ENCODE measurements at places on chromosomes 11 and 22.

GRCh38 chr11:77967753-77968152 lies 26.7 kb downstream of the INTS4 start:
- no peaks in the 10 kb centered on the region for H3K4me1 ChIP-seq
- H3K36me3 ChIP-seq, result peaks cover 5% of the 10 kb centered on the region
- no peak overlapping the region for H3K27ac ChIP-seq
- H3K27me3 ChIP-seq, result no peaks in the 10 kb centered on the region
- no peak overlapping the region for H3K4me3 ChIP-seq

GRCh38 chr11:17864478-17864941 lies 129.9 kb downstream of the KCNC1 start:
- DNase-seq, result no peak
- no peaks in the 10 kb centered on the region for H3K27me3 ChIP-seq
- H3K4me1 ChIP-seq, result peaks cover 2% of the 10 kb centered on the region
- H3K36me3 ChIP-seq, result peaks cover 10% of the 10 kb centered on the region

DNA sequence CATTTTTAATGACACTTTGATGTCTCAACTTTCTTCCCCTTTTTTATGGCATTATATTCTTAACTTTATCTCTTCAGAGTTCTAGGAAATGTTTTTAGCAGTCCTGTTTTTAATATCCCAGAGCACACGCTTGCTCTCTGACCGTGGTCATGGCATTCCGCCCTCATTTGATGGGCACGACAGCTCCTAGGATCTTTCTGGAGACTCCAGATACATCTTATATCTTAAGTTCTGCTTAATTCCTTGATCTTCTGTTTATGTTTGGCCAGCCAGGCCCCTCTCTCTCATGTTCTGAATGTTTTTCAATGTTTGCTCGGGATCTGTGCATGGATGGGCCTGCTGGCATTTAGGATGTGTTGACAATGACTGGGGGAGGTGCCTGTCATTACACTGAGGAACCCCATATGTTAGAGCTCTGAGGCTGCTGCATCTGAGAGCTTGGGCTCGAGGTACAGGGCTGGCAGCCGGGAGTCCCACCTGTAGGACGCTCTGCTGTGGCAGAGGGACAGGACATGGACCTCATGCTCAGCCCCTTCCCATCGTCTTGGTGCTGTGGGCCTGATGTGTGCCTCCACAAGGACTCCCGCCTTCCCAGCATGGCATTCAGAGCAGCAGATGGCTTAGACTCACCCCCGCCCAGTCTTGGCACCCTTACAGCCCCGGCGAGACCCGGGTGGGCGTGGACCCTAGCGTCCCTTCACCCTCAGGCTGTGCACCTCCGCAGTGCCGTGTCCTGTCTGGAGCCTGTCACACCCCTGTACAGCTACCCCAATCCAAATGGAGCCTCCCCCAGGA lies 75.0 kb downstream of the CDKN1C start:
- H3K36me3 ChIP-seq, result no peaks in the 10 kb centered on the region
- H3K4me3 ChIP-seq, result no peak overlapping the region
- DNase-seq, result no peak

DNA sequence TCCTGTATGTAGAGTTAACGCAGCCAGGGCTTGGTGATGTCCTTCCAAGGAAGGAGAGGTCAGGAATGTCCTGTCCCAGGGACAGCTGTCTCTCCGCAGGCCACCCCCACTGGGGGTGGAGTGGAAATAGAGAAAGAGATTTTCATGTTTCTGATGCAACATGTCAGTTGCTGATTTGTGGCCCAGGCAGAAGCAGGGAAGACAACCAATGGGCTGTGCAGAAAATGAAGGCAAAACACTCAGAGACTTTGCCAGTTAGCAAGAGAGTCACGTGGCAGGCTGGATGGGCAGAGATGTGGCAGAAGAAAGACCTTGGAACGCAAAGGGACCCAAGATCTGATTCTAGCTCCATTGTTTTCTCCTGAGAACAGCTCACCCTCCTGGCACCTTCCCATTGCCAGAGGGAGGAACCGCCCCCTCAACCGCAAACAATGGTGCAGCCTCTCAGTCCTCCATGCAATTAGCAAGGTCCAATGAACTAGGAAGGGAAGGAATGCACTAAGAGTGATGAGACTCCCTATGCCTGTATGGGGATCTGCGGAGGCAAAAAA lies 71.0 kb downstream of the SYN3 start:
- DNase-seq, result no peak
- H3K4me3 ChIP-seq, result no peak overlapping the region
- peaks cover under 1% of the 10 kb centered on the region for H3K27me3 ChIP-seq

DNA sequence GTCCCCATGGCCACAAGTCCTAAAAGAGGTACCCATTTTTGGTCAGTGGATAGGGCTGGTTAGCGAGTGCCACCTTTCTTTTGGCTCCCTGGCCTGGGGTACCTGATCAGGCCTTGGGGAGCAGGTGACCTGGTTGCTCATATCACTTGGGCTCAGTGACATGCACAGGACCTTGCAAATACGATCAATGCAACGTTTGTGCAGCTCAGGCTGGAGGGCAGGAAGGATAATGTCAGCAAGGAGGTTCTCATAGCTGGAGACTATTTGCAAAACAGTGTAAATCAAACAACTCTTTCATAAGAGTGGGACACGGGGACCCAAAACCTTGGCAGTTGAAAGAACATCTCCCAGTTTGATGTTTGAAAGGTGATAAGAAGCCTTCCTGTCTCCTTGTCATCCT lies 127.4 kb upstream of the CADM1 start:
- H3K4me1 ChIP-seq, result no peaks in the 10 kb centered on the region
- H3K36me3 ChIP-seq, result no peaks in the 10 kb centered on the region
- DNase-seq, result no peak

GRCh38 chr11:119599864-119600541 lies 129.0 kb downstream of the NECTIN1 start:
- H3K27me3 ChIP-seq, result peaks cover 5% of the 10 kb centered on the region
- H3K4me3 ChIP-seq, result no peak overlapping the region
- DNase-seq, result no peak
- H3K4me1 ChIP-seq, result no peaks in the 10 kb centered on the region

GRCh38 chr11:75593286-75593915 lies 31.3 kb downstream of the SERPINH1 start:
- H3K27ac ChIP-seq, result no peak overlapping the region
- peaks cover 31% of the 10 kb centered on the region for H3K27me3 ChIP-seq
- H3K36me3 ChIP-seq, result no peaks in the 10 kb centered on the region
- H3K4me1 ChIP-seq, result peaks cover 4% of the 10 kb centered on the region
- DNase-seq, result no peak

DNA sequence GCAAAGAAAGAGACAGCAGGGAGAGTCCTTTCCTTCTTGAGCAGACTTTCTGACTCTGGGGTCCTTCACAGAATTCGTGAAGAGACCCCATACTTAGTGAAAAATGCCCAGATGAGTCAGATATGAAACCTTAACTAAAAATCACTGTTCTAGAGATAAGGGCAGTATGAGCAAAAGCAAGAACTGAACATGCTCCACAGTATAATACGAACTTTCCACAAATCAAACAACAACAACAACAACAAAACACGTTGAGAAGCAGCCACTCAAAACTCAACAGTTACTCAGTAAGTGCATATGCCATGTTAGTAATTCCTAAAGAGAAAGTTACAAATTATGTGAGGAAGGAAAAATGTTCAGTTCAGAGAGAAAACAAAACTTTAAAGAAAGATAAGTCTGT lies 44.3 kb downstream of the PITPNB start:
- H3K36me3 ChIP-seq, result peaks cover 34% of the 10 kb centered on the region
- H3K27me3 ChIP-seq, result no peaks in the 10 kb centered on the region
- no peak overlapping the region for H3K4me3 ChIP-seq
- H3K4me1 ChIP-seq, result peaks cover 33% of the 10 kb centered on the region
- H3K27ac ChIP-seq, result peak overlapping the region; percentile 43

DNA sequence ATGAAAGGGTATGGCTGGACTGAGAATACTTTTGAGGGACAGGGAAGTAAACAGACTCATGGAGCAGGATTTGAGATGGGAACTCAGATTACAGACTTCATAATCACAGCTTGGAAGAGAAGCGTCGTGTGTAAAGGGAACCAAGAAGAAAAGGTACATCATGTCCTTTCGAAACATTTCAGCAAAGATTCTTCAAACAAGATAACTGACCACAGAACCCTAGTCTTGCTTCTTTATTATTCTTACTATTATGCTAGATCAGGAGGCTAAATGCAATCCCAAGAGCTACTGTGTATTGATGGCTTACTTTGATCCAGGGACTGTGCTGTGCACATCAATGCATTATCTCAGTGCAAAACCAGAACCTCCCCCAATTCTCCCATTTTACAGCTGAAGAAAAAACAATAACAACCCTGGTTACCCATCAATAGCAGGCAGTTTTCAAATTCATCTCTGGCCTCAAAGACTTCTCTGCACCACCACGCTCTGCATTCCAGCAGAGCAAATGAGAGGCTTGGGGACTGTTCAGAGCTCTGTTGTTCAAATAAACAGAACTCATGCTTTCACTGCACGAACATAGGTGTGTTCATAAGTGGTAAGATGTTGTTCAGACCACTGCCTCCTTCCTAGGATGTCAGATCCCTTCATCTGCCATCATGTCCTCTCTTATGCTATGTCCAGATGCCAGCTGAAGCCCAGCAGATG lies 104.8 kb upstream of the NAV2 start:
- H3K36me3 ChIP-seq, result no peaks in the 10 kb centered on the region
- no peak for DNase-seq
- H3K27ac ChIP-seq, result no peak overlapping the region
- no peak overlapping the region for H3K4me3 ChIP-seq

GRCh38 chr22:17339095-17339693 lies 30.1 kb upstream of the CECR2 start:
- no peak overlapping the region for H3K27ac ChIP-seq
- H3K27me3 ChIP-seq, result peaks cover 18% of the 10 kb centered on the region
- DNase-seq, result no peak
- no peaks in the 10 kb centered on the region for H3K4me1 ChIP-seq

DNA sequence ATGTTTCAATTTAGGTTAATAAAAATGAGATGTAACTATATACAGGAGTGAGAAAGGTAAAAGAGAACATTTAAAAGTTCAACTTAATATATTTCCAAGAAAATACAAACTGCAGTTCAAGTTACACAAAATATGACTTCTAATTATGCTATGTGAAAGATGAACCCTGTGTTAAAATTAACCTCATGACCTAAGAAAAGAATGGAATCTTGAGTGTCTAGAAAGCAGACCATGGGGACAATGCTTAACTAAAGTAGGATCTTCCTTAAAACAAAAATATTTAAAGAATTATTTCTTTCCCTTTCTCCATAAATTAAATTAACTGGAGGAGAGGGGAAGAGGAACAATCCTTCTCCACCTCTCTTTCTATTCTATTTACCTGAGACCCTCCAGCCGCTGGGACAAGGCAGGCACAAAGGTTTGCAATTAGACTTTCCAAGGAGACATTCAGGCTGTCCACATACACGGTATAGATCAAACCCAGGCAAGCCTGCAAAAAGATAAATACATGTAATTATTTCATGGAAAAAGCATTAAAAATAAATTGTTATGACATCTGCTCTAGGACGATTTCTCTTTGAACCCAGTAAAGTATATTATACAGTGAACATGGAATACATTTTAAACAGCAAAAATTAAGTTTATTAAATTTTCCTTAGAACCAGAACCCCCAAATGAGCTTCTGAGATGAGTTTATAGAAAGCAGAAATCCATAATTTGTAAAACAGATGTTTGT lies 264.5 kb downstream of the SBF2 start:
- no peak overlapping the region for H3K4me3 ChIP-seq
- DNase-seq, result no peak
- H3K27ac ChIP-seq, result no peak overlapping the region

- no peak overlapping the region for H3K27ac ChIP-seq
- no peak overlapping the region for H3K4me3 ChIP-seq
- no peak for DNase-seq
- H3K4me1 ChIP-seq, result no peaks in the 10 kb centered on the region
- H3K27me3 ChIP-seq, result no peaks in the 10 kb centered on the region
Measured at GRCh38 chr11:2558397-2558796, 113.6 kb downstream of the KCNQ1 start.

DNA sequence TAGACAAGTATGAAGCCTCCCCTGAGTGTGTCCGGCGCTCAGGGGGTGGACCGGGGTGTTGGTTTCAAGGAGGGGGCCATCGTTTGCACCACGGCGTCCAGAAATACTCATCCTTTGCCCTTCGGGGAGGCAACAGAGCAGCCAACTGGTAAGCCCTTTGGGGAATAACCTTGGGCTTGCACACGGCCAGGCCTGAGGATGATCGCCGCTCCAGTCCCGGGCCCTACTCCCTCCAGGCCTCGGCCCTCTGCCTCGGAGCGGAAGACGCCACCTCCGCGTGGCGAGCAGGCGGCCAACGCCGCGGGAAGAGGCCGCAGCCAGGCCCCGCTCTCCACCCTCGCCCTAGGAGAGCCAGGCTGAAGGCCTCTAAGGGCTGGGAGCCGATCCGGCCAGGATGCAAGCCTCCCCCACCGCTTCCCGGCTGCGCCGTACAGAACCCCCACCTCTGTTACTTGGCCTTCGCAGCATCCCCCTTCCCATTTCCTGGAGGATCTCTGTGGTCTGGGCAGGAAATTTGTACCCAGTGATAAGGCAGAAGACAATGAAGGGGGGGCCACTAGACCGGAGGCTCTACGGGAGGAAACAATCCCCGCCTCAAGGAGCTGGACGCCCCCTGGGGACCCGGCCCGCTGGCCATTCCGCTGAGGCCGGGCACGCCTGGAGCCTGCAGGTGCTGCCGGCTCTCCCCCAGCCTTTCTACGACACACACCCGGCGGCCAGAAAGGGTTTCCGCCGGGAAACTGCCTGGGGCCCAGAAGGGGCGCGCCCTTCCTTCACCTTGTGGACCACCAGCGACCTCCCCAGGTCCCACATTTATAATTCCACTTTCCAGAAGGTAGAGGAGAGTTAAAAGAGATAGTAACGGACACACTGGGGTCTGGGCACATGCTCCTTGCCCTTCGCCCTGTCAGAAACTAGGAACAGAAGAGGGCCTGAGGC lies 2.6 kb downstream of the ESAM start:
- no peak overlapping the region for H3K27ac ChIP-seq
- DNase-seq, result no peak
- H3K4me3 ChIP-seq, result no peak overlapping the region
- H3K36me3 ChIP-seq, result peaks cover 2% of the 10 kb centered on the region
- H3K4me1 ChIP-seq, result peaks cover 12% of the 10 kb centered on the region
- H3K27me3 ChIP-seq, result peaks cover 45% of the 10 kb centered on the region

- H3K4me3 ChIP-seq, result no peak overlapping the region
- no peak for DNase-seq
- H3K36me3 ChIP-seq, result no peaks in the 10 kb centered on the region
- no peak overlapping the region for H3K27ac ChIP-seq
- H3K27me3 ChIP-seq, result no peaks in the 10 kb centered on the region
Measured at GRCh38 chr11:79794484-79795393, 353.9 kb upstream of the TENM4 start.

GRCh38 chr11:117913736-117914397 lies 15.3 kb downstream of the TMPRSS13 start:
- no peaks in the 10 kb centered on the region for H3K27me3 ChIP-seq
- no peak overlapping the region for H3K4me3 ChIP-seq
- H3K4me1 ChIP-seq, result peaks cover 4% of the 10 kb centered on the region
- DNase-seq, result no peak

GRCh38 chr11:122653916-122654585 lies 1.5 kb upstream of the UBASH3B start:
- H3K27me3 ChIP-seq, result peaks cover 51% of the 10 kb centered on the region
- no peak overlapping the region for H3K27ac ChIP-seq
